Activated CD4-positive, alpha-beta T cell treated with anti-CD3 and anti-CD28 coated beads, Interleukin-2, amount 10 ng/mL, durations not matched to agents 7 days and 5 days (primary cell): ENCODE measurements at places on chromosomes 5 and 9.
A peak's percentile ranks its signal among the peaks of the same experiment; 100 is the strongest.

- DNase-seq: no peak
Observed at GRCh38 chr5:158177146-158177545, 318.2 kb upstream of the CLINT1 start.

DNA sequence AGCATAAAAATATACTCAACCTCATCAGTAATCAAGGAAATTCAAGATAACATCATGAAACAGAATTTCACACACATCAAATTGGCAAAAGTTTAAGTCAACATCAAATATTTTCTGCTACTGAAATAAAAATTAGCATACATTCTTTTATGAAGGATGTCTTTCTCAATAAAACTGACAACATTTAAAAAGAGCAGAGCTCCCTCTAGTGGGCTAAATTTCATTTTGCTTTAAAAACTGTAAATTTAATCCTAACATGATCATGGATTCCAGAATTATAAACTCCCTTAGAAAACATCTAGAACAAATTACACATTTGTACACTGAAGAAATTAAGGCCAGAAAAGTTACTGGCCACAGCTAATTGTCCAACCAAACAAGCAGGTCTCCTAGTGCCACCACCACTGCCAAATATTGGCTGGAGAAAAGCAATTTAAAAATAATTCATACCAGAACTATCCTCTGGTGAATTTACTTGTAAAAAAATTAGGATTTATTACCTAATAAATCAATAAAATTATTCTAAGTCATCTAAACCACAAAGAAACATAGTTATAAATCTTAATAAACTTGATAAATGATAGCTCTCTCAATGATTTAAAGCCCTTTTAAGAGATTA, 31.2 kb downstream of the DEPDC1B start:
- DNase-seq: peak; percentile 12

DNA sequence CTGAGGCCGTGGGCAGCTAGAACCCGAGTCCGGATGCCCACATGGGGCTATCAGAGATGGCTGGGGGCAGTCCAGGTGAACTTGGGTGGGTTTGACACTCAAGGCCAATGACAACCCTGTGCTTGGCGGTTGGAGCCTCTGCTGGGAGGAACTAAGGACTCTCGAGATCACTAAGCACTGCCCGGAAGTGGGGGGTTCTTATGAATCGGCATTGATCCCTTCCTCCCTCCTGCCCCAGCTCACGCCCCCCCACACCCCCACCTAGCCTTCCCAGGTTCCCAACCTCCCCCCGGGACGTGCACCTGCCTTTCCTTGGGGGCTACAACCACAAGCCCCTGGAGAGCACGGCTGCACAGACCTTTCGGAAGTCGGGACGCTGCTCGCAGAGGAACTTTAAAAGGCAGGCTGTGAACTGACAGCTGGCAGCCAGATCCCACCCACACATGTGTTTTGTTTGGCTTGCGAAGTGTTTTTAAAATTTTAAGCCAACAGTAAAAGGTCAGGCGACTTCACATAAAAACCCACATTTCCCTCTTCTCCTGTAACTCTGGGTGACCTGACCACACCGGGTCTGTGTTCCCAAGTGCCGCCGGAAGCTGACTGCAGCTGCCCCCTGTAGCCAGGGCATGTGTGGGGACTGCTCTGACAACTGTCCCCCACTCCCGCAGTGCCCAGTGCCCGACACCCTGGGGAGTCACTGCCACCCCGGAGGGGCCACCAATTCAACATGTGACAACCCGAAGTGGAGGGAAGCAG, 5.1 kb upstream of the RALGDS start:
- no peak for DNase-seq

- no peak for DNase-seq
Observed at GRCh38 chr9:37407468-37407867, 15.0 kb upstream of the GRHPR start.

DNA sequence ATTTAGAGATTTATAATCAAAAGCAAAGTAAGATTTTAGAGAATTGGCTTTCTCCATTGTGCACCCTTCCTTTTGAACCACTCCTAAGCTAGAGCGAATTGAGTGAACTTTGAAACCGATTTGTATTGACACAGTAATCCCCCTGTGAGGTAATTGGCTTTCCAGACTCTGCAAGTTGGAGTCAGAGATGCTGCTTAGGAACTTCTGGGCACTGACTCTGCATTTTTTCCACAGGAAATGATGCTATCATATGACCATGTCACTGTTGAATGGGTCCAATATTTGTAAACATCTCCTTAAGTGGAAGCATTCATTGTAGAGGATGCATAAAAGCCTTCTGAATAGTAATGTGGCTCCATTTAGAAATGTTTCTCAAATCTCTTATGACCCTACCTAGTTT, 394.4 kb upstream of the ZNF608 start:
- DNase-seq: no peak

GRCh38 chr5:171615705-171616640, 169.6 kb upstream of the SMIM23 start:
- DNase-seq: no peak

DNA sequence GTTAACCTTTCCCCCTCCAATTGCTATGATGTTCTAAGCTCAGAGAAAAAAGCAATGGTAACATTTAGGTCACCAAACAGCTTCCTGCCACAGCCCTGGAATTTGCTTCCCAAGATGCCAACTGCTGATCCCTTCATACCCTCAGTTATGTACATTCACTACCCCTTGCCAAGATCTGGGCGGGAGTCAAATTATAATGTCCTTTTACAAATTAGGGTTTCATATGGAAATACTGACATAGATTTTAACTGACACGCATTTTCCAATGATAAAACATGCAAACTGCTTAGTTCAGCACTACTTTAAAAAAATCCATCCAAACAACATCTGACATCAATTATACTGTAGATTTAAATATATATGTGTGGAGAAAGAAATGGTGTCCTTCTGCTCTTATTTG, 5.0 kb downstream of the LOX start:
- DNase-seq: no peak

DNA sequence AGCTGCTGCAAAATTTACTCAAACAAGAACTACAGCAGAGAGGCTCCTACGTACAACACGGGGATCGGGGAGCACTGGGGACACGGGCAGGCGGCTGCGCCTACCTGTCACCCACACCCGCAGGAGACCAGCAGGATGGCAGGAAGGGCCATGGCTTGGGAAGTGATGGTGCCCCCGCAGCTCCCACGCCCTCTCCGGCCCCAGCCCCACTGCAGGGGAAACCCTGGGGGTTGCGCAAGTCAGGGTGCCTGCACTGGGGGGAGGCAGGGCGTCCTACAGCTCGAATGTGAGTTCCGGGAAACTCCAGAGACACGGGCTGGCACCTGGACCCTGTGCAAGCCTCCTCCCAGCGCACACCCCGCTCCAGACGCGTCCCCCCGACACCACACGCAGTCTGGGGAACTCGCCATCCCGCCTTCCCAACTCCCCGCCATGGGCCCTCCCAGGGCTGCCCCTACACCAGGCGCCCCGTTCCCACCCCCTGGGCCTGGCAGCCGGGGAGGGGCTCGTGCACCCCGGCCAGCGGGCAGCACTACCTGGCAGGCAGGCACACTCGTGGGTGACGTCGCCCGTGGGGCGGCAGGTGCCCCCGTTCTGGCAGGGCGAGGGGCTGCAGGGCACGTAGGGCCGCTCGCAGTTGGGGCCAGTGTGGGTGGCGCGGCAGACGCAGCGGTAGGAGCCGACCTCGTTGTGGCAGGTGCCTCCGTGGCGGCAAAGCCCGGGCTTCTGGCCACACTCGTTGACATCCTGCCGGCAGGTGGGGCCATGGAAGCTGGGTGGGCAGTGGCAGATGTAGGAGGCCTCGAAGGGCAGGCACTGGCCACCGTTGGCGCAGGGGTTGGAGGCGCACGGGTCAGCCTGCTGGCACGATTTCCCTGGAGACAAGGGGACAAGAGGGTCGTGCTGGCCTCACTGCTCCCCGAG, 23.3 kb downstream of the NOTCH1 start:
- no peak for DNase-seq

GRCh38 chr5:127028822-127029457, 1.4 kb downstream of the MARCHF3 start:
- DNase-seq: no peak

GRCh38 chr5:179152941-179153340, 92.8 kb downstream of the ZNF354C start:
- DNase-seq: no peak

GRCh38 chr5:98354922-98355321, 418.5 kb upstream of the RGMB start:
- DNase-seq: no peak

DNA sequence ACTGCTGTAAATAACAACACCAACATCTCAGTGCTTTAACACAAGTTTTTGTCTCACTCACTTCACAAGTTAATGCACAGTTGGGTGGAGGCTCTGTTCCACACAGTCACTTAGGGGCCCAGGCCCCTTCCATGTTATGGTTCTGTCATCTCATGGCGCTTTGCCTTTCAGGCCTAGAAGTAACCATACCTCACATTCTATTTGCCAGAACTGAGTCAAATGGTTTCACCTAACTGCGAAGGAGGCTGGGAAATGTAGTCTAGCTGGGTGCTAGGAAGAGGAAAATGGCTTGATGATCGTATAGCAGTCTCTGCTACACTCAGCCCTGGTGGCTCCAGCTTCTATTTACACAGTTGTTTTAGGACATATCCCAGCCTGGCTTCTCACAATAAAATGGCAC, 23.1 kb upstream of the MVB12B start:
- DNase-seq: no peak

DNA sequence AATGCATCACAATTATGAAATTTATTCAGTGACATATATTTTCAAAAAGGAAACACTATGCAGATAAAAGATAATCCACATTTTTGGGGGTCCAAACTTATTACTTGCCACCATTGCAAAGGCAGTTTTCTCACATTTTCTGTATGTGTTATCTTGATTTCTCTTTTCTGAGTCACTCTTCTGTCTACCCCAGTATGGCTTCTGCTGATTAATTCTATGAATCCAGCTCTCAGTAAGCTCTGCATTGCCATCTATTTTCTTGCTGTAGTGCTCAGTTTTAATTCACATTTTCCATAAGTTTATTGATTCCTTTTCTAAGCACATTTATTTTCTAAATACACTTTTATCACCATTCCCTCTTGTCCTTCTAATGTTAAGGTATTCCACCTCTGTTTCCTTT, 1.7 kb downstream of the IFNA10 start:
- no peak for DNase-seq

- no peak for DNase-seq
Observed at GRCh38 chr9:875119-875962, 33.8 kb downstream of the DMRT1 start.

- DNase-seq: no peak
Observed at GRCh38 chr5:133130387-133131118, 78.7 kb downstream of the HSPA4 start.

DNA sequence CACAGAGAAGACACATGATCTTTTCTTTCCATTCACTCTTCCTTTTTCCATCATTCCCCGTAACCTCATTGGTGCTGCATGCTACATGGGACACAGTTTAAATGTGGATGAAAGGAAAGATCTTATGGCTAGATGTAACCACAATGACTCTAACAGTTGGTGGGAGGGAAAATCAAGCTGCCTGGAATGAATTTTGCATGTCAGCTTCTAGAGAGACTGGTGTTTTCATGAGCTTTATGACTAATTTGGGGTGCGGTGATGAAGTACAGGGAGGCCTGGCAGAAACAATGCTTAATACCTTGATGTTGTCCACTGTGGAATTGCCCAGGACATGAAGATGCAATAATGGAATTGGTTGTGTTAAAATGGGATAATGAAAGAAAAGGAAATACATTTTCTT, 55.9 kb upstream of the MYO10 start:
- DNase-seq: no peak

GRCh38 chr9:10230512-10230911, 382.3 kb downstream of the PTPRD start:
- no peak for DNase-seq

DNA sequence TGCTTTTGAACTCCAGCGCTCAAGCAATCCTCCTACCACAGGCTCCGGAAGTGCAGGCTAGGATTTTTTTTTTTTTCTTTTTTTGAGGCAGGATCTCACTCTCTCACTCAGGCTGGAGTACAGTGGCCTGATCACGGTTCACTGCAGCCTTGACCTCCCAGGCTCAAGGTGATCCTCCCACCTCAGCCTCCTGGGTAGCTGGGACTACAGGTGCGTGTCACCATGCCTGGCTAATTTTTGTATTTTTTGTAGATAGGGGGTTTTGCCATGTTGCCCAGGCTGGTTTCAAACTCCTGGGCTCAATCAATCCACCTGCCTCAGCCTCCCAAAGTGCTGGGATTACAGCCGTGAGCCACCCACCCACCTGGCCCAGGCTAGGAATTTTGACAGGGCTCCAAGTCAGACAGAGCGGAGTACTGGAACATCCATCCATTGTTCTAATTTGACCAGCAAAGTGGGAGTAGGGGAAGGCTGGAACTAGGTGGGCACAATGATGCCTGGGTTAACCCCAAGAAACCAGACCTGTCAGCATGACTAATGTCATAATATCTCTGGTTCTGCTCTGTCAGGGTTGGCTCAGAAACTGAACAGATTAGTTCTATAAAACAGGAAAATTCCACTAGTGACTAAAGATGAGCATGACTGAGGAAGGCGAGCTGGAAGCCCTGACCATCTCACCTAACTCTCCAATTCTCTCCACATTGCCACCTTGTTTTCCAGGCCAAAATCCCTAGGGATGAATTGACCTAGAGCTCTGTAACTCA, 9.2 kb downstream of the ZBTB5 start:
- DNase-seq: no peak

- no peak for DNase-seq
Observed at GRCh38 chr5:50808406-50808805, 142.0 kb downstream of the PARP8 start.

DNA sequence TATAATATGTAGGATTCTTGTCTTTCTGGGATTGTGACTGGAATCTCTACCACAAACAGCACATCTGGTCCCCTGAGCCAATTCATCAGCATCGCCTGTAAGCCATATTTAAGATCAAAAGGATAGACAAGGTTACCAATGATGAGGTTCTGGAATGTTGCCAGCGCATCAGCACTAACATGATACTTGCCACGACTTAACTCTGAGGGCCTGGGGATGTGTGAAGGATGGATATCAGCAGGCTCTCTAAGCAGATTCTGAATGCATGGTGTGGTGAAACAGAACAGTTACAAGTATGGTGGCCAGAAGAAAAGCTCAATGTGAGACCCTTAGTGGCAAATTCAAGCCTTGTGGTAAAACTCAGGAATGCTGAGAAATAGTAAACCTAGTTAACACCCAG, 143.0 kb downstream of the XRCC4 start:
- no peak for DNase-seq

DNA sequence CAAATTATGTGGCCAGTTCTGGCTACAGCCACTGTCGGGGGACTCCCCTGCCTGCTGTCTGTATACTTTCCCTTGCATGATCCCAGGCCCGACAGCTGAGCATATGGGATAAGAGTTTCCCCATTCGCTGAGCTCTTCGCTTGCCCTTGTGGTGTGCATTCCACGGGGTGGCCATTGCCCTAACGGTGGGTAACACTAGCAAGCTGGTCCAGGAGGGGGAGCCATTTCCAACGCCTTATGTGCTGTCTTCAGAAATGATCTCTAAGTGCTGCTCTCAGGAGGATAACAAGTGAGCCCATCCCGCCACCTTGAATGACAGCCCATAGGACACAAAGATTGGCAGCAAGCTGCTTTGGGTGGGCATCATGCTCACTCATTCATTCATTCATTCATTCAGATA, 190.9 kb downstream of the FSTL4 start:
- peak; percentile 19 for DNase-seq
